ENCODE measurements at places on chromosomes 6 and 20.

- DNase-seq = no peak
Measured at GRCh38 chr20:615514-615913, 5.4 kb upstream of the TCF15 start.

GRCh38 chr6:142381845-142382378 is 80.1 kb downstream of the ADGRG6 start:
- no peak for DNase-seq

- no peak for DNase-seq
Measured at GRCh38 chr20:58716476-58717277, 24.1 kb downstream of the NPEPL1 start.

GRCh38 chr6:35397806-35398418 is 54.2 kb upstream of the FANCE start:
- DNase-seq = no peak

GRCh38 chr6:122832459-122832858 is 43.4 kb downstream of the SMPDL3A start:
- DNase-seq = no peak

Data from A172 (cell line).